ENCODE measurements at places on chromosomes 1 and 21.

GRCh38 chr21:46038871-46039397 lies 57.4 kb downstream of the COL6A1 start:
- peak; percentile 84 for DNase-seq

DNA sequence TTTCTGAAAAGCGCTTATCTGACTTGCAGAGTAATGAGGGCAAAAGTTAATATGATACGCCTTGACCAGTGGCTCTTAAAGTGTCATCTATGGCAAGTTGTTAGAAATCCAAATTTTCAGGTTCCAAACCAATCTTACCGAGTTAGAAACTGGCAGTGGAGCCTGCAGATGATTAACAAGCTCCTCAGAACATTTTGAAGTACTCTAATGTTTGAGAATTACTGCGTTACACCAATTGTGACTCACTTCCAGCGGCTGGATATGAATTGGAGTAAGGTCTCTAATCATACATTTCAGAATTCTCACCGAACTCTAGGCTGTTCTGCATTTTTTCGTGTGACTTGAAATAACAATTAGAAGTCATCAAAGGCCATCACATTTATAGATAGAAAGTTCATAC lies 73.5 kb upstream of the TMPRSS15 start:
- no peak for DNase-seq

DNA sequence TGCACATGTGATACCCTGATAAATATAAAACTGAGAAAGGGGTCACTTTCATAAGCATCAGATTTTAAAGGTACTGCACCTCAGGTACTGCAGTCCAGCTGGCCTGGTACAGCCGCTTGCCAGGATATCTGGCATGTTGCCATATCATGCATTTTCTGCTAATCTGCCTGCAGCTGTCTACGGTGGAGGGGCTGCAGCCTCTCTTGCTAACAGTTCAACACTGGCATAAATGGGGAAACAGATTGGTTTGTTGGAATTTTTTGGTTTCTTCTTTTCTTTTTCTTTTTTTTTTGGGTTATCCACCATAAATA lies 71.5 kb downstream of the MIS18A start:
- DNase-seq: no peak

DNA sequence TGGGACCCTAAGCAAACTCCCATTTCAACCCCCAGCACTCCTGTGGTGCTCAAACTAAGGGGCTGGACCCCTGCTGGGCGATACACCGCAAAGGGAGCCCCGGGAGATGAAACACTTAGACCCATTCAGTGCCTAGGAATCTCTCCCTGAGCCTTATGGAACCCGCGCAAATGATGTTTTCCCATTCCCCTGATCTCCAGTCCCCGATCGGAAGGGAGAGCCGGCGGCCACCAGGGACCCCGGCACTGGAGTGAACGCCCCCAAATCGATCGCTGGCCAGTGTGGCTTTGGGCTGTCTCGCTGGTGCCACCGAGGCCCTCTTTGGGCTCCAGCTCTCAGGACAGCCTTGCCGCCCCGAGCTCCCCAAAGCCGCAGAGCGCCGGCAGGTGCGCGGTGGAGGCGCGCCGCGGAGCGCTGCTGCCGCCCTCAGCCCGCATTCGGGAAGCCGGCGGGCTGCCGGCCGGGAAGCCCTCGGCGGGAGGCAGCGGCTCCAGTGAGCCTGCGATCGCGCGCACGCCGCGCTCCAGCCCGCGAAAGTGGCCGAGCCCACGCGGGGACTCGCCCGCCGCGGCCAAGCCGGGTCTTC lies 1.1 kb downstream of the PLXNA2 start:
- no peak for DNase-seq

DNA sequence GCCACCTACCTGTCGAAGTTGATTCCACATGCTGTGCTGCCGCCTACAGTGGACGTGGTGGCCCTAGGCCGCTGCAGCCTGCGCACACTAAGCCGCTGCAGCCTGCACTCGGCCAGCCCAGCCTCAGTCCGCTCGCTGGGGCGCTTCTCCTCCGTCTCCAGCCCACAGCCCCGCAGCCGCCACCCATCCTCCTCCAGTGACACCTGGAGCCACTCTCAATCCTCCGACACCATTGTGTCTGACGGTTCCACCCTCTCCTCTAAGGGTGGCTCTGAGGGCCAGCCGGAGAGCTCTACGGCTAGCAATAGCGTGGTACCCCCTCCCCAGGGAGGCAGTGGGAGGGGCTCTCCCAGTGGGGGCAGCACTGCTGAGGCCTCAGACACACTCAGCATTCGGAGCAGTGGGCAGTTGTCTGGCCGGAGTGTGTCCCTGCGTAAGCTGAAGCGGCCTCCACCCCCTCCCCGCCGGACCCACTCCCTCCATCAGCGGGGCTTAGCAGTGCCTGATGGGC lies 46.9 kb downstream of the YARS1 start:
- DNase-seq: no peak

DNA sequence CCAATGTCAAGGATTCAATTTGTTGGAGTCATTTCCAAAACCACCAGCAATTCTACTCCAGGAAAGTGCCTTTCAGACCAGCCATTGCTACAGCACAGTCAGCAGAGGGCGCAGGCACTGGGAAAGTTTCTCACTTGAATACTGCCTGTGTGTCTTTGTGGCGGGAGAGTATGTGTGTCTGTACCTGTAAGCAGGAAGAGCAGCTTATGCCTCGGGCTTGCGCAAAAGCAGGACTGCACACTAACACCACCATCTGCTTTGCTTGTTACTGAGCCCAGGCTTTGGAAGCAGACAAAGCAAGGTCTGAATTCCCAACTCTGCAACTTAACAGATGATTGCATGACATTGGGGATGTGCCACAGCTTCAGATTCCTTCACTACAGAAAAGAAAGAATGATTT lies 7.0 kb upstream of the CTSE start:
- DNase-seq: peak; percentile 57

- no peak for DNase-seq
Observed at GRCh38 chr1:162990665-162991064, 78.5 kb upstream of the RGS4 start.

GRCh38 chr1:153698923-153699714 lies 20.6 kb downstream of the NPR1 start:
- DNase-seq: peak; percentile 40

- DNase-seq: no peak
Observed at GRCh38 chr1:1345384-1345783, 3.8 kb downstream of the DVL1 start.

DNA sequence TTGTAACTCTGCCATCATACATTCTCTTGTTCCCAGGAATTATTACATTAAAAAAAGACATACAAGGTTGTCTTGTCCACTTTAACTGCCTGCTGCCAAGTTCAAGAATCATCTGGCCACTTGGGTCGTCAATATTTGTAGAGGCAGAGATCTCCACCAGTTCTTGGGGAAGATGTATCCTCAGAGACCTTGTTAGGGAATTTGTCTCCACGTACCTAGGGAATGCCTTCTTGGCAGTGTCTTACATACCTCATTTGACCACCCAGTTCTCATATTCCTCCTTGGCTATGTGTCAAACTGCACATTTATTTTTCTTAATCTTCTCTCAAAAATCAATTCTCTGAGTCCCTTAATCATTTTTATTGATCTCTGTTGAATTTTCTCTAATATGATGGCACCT lies 266.0 kb downstream of the SPATA17 start:
- DNase-seq: no peak

DNA sequence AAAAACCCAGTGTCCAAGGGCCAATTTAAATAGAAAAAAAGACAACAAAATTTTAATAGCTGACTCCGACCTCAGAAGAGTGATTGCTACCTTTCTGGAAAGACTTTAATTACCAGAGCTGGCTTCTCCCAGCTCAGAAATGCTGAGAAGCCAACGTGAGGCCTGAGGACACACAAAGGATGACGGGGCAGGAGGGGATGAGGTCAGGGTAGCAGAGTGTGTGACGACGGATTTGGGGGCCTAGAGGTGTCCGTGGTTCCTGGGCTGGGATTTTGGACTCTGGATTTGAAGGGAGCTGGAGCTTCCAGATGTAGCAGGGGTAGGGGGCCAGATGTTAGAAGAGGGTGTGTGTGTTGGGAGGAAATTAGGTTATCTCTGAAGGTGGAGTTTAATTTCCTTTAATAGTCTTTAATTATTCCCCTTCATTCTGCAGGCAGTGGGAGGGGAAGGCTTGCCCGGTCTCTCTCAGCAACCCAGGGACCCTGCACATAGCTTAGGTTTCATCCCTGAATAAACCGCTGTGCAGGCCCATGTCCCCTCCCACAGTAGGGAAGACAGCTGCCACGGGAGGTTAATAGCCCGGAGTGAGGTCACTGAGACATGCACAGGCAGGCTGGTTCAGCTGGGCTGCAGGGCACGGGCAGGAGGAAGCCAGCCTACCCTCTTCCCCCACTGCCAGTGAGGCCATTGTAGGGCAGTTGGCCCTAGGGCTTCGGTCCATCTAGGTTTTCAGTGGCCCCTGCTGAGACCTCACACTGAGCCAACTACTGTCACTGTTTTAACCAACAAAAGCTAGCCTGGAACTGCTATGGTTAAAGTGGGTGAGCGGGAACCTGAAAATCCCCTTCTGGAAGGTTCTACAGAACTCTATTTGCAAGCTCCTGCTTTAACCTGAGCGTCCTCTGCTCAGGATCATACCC lies 3.8 kb upstream of the PADI3 start:
- no peak for DNase-seq

GRCh38 chr1:14915356-14916054 lies 238.0 kb upstream of the TMEM51 start:
- DNase-seq: peak; percentile 36

GRCh38 chr1:244180256-244180655 lies 129.2 kb downstream of the ZBTB18 start:
- no peak for DNase-seq

DNA sequence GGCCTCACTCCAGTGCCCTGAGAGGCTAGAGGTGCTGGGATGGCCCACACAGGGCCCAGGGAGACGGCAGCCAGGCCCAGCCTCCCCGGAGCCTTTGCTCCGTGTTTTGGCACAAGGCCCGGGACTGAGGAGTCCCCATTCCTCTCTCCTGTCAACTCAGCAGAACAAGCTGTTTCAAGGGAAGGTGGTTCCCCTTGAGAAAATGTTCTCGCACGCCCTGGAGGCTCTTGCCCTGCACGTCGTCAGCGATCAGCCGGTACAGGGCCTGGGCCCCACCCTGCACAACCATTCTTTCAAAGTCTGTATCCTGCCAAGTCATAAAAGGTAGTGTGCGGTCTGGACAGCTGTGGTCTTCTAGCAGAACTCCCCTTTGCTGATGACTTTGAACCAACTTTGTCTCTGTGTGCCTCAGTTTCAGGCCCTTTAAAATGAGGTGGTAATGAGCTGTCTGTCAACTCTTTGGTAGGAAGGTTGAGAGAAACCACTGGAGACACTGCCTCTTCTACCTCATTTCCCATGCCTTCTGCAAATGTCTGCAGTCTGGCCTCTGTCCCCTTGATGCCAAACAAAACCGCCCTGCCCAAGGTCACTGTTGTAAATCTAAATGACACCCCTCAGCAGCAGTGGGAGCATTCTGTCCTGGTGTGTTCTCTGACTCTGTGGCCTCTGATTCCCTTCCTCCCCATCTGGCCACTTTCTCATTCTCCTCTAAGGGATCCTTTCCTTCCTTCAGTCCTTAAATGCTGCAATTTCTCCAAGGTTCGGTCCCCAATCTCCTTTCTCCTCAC lies 138.6 kb upstream of the JUN start:
- DNase-seq: peak; percentile 50

- DNase-seq: no peak
Observed at GRCh38 chr1:14323568-14324247, 274.8 kb upstream of the KAZN start.

GRCh38 chr1:189619682-189620332 lies 857.9 kb downstream of the BRINP3 start:
- peak; percentile 88 for DNase-seq

GRCh38 chr1:93659822-93660503 lies 21.7 kb downstream of the BCAR3 start:
- peak; percentile 33 for DNase-seq

- peak; percentile 29 for DNase-seq
Observed at GRCh38 chr1:233366575-233366974, 39.1 kb downstream of the MAP3K21 start.

DNA sequence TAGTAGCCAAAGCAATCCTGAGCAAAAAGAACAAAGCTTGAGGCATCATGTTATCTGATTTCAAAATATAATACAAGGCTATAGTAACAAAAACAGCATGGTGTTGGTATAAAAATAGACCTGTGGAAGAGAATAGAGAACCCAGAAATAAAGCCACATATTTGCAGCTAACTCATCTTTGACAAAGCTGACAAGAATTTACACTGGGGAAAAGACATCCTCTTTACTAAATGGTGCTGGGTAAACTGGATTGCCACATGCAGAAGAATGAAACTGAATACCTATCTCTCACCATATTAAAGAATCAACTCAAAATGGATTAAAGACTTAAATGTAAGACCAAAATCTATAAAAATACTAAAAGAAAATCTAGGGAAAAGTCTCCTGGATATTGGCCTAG lies 59.5 kb upstream of the CD55 start:
- no peak for DNase-seq

DNA sequence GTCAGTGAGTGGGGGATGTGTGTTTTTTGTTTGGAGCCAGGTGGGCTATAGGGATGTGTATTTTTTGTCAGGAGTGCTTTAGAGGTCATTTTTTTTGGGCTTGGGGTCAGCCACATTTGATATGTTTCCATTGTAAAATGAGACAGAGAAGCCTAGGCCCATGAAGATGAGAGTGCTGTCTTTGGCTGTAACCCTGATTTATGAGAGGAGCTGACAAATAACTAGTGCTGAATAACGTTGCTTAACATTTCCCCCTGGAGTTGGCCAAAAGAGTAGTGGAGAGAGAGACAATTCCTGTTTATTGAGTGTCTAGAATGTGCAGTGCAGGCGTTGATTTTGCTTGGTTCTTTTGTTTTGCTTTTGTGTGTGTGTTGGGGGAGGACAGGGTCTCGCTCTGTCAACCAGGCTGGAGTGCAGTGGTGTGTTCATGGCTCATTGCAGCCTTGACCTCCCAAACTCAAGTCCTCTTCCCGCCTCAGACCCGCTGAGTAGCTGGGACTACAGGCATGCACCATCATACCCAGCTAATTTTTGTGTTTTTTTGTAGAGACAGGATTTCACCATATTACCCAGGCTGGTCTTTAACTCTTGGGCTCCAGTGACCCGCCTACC lies 64.7 kb downstream of the S1PR1 start:
- no peak for DNase-seq

- no peak for DNase-seq
Observed at GRCh38 chr1:221916176-221916575, 174.3 kb upstream of the DUSP10 start.

DNA sequence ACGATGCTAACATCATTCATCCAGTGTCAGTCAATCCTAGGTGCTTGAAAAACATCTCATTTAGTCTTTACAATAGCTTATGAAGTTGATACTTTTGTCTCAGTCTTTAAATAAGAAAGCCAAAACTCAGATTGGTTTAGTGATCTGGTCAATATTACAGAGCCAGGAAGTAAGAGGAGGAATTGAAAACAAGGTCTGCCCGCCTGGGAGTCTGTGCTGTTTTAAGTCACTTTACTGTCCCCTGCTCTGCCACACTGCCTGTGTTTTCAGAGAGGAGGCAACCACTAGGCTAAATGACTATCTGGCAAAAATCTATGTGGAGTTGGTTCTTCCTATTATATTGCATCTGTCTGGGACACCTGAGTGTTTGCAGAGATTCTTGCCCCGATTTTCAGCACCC lies 62.3 kb downstream of the ST6GALNAC3 start:
- DNase-seq: no peak

- no peak for DNase-seq
Observed at GRCh38 chr21:31176725-31177124, 138.4 kb upstream of the KRTAP19-8 start.

- peak; percentile 51 for DNase-seq
Observed at GRCh38 chr1:33762962-33763361, 100.9 kb upstream of the HMGB4 start.
